Glutamatergic neuron (in vitro differentiated cells): ENCODE measurements at places on chromosomes 5 and 9. TPM values are rescaled to one million over a fixed set of nuclear protein-coding genes. Genes with fewer than 3 reads are reported as not detected.

CCL27 gene
- 1.7 TPM for total RNA-seq

LCN12 gene
- 2.9 TPM for total RNA-seq

GRCh38 chr5:72151169-72151568 is 43.9 kb downstream of the MAP1B start:
- DNase-seq = no peak

FBP2 gene
- total RNA-seq = not detected

FREM1 gene
- total RNA-seq = 1.7 TPM

SLC34A1 gene
- not detected for total RNA-seq
